DMS153 (cell line): ENCODE measurements at places on chromosomes 6 and 20.

- no peak for DNase-seq
Observed at GRCh38 chr6:20718705-20719653, 184.7 kb downstream of the CDKAL1 start.

GRCh38 chr6:126302191-126302590 lies 37.7 kb upstream of the CENPW start:
- DNase-seq, result peak; percentile 8

GRCh38 chr6:138752017-138752416 lies 21.6 kb upstream of the CCDC28A start:
- DNase-seq, result no peak

DNA sequence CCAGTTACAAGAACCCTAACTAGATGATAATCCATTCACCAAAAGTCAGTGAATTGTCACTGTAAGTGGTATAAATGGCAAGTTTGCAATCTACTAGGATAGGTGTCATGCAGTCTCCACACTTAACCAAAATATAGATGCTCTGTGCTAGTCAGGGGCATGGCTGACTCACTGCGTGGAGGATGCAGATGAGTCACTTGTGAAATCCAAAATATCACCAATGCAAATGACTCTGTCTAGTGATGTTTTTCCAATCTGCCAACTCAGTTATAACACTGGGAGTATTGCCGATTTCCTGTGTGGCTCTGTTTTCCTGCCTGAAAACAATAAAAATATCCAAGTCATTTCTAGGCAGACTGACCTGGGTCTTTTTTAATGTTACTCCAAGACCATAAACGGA lies 47.8 kb upstream of the NRSN1 start:
- no peak for DNase-seq

- DNase-seq, result no peak
Observed at GRCh38 chr6:49987749-49988148, 18.3 kb upstream of the DEFB113 start.

DNA sequence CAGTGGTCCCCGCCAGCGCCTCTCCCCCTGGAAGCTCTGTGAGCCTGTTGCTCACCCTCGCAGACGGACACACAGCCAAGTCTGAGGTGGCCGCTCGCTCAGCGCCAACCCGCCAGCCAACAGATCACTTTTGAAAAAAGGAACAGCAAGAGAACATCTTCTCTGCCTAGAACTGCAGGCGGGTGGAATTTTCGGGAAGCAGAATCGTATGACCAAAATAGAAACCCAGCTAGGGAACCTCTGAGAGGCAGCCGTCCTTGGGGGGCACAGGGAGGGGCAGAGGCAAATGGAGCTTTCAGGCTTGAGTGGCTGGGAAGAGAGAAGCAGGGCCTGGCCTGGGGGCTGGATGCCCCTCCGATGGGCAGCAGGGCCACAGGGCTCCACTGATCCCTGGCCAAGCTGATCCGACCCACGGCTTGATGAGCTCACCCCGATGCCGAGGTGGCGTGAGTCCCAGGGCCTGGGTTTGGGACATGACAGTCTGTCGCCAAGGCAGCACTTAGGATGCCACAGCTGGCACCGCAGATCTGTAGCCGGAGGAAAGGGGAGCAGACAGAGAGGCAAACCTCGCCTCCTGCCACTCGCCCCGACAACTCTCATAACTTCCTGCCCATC lies 9.8 kb downstream of the NFATC2 start:
- no peak for DNase-seq

DNA sequence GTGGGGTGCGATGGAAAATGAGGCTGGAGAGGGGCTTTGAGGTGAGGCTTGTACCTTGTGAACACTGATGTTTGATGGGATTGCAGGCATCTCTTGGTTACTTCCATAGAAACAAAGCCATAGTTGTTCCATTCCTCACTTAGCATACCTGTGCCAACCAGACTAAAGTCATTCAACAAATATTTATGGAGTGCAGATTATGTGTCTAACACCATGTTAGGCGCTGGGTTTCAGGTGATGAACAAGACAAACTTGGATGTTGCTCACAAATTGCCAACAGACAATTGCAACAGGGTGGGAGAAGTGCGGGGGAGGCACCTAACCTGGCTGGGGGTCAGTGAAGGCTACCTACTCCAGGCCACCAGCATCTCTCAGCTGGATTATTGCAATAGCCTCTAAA lies 1.5 kb downstream of the TTPAL start:
- DNase-seq, result no peak

DNA sequence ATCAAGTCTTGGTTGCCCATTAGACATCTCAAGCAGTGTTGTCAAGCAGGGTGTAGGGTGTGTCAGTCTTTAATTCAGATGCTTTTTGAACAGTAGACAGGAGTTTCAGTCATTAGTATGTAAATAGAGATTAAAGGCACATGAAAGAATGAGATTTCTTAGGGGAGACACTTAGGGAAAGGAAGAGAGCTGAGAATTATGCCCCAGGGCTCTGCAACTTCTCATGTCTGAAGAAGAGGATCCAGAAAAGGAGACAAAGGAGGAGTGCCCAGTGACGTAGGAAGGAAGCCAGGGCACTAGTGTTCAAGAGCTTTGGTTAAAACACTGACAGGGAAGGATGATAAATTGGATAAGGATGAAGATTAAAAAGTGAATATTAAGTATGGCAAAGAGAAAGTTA lies 569.7 kb downstream of the NKAIN2 start:
- DNase-seq, result no peak

- no peak for DNase-seq
Observed at GRCh38 chr6:40164345-40164755, 230.1 kb upstream of the MOCS1 start.

- no peak for DNase-seq
Observed at GRCh38 chr6:1585669-1586049, 24.1 kb upstream of the FOXC1 start.

DNA sequence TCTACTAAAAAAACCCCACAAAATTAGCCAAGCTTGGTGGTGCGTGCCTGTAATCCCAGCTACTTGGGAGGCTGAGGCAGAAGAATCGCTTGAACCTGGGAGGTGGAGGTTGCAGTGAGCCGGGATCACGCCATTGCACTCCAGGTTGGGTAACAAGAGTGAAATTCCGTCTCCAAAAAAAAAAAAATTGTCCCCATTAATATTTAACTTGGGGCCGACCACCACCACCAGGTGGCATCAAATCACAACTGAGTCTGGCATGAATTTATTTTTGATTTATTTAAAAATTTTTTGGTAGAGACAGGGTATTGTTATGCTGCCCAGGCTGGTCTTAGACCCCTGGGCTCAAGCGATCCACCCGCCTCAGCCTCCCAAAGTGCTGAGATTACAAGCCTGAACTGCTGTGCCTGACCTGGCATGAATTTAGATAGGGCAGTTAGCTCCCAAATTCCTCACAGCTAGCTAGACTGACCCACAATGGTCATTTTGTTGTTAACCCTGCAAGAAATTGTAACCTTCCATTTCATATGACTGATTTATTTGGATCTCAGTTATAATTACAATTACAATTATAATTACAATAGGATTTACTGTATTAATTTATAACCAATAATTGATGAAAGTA lies 17.1 kb upstream of the BEND3 start:
- peak; percentile 26 for DNase-seq

DNA sequence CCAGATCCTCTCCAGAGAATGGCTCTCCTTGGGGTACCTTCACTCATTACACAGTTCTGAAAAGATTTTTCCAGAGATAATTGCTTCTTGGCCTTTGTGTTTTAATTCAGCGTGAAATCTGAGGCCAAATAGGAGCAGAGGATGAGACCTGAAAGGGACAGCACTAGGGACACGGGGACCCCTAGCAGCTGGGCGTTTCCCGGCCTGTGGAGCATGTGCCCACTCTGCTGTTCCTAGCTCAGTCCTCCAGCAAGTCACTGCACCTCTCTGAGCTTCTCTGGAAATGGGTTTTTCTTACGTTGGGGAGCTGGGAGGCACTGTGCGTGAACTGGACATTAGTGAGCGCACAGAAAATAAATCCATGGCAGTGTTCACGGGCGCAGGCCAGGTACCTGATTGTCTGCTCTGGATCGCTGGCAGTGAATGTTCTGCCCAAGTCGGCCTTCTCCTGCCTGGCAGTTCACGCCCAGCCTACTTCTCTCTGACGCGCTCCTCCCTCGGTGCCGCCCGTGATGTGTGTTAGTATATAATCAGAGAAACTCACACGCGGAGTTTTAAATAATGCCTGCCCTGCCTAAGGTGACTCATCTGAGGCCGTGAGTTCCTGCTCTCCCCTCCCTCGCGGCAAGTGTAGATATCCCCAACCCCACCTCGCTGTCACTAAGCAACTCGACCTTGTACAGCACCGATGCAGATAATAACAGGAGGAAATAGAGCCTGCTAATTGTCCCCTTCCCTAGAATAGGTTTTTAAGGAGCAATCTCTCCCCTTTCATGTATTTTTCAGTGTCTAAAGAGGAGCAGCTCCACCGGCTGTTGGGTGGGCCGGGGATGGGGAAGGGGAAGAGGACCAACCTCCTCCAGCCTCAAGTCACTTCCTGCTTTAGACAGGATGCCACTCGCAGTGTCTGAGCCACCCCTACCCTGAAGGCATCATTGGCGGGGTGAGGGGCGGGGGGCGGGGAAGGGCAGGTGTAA lies 2.7 kb upstream of the TUBB2A start:
- DNase-seq, result peak; percentile 83

DNA sequence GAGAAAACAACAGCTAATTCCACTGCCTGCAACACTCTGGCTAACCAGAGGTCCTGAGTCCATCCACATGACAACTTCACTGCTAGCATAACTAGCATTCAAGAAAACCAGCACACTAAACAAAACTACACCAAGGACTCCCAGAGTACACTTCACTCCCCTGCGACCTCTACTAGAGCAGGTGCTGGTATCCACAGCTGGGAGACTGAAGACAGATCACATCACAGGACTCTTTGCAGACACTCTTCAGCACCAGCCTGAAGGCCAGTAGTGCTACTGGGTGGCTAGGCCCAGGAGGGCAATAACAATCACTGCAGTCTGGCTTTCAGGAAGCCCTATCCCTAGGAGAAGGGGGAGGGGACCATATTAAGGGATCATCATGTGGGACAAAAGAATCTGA lies 54.4 kb upstream of the MYB start:
- no peak for DNase-seq

DNA sequence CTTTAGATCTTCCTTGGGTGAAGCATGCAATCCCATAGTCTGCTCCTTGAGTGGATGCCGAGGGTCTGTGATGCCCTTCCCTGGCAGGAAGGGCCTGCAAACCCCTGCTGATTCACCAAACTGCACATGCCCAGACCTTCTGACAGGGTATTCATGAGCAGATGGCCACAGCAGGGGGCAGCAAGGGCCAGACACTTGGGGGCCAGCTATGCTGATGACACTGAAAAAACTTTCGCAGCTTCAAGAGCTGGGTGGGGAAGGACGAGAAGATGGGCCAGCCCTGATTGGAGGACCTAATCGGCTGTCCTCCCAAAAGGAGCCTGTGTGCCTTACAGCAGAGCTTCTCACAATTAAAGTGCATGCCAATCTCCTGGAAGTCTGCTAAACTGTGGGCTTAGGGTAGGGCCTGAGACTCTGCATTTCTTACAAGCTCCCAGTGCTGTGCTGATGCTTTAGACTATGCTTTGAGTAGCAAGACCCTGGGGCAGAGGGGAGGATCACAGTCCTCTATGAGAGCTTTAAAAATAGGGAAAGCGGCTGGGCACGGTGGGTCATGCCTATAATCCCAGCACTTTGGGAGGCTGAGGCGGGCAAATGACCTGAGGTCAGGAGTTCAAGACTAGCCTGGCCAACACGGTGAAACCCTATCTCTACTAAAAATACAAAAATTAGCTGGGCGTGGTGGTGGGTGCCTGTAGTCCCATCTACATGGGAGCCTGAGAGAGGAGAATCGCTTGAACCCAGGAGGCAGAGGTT lies 15.2 kb upstream of the GDAP1L1 start:
- DNase-seq, result no peak

DNA sequence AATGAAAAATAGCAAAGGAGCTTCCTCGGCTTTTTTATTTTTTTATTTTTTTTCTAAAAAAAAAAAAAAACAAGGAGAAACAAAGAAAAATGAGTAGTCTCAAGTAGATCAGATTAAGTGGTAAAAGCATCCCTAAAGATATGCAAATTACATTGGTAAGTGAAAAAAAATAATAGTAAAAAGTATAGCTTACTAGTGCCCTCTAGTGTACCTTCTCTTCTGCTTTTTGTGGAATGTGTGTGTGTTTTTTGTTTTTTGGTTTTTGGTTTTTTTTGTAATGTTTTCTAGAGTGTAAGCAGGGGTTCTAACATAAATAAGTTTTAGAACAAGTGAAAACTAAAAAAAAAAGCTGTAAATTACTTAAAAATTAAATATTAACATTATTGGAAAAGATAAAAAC lies 1062.0 kb downstream of the HACE1 start:
- no peak for DNase-seq

DNA sequence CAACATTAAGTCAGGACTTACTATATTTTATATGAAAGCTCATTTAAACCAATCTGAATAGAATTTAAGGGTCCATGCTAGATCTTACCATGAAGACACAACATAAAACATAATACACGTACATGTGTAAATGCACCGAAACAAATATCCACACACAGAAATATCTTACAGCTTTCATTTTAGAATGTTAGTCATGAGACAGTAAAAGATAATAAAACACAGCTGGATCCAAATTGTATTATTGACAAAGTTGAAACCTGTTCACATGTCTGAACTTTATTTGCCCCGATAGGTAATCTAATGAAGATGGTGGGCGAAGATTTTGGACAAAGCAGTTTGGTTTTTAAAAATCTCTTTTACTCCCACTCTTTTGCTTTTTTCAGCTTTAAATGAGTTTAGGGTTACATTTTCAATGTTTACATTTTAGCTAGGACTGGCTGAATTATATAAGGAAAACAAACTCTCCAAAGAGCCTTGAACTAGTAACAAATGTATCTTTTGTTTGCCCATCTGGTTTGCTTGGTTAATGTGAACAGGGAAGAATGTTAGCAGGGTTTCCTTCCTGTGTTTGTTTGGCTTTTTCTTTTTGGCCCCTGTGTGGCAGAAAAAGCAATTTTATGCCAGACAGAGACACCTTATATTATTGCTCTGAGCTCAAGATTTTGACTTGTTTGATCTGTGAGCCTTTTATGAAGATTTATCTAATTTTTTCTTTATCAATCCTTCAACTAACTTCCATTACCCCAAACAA lies 5.1 kb upstream of the TMEM181 start:
- no peak for DNase-seq

DNA sequence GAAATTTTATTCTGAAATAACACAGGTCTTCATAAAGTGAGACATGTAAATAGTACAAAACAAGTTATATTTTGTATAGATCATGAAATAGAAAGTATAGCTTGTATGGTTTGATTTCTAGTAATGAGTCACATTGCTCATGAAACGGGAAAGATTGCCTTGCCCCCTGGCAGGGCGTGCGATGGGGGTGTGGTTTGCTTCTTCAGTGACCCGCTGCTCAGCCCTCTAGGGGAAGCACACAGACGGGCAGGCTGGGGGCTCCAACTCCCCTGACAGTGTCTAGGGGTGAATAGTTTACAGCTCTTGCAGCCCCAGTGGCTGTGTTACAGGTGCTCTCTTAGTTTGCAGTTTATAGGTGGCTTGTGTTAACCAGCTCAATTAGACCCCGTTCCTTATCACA lies 170.5 kb upstream of the RGS17 start:
- no peak for DNase-seq
